NCI-H2171 (cell line): ENCODE measurements at places on chromosomes 16 and 17.

DNA sequence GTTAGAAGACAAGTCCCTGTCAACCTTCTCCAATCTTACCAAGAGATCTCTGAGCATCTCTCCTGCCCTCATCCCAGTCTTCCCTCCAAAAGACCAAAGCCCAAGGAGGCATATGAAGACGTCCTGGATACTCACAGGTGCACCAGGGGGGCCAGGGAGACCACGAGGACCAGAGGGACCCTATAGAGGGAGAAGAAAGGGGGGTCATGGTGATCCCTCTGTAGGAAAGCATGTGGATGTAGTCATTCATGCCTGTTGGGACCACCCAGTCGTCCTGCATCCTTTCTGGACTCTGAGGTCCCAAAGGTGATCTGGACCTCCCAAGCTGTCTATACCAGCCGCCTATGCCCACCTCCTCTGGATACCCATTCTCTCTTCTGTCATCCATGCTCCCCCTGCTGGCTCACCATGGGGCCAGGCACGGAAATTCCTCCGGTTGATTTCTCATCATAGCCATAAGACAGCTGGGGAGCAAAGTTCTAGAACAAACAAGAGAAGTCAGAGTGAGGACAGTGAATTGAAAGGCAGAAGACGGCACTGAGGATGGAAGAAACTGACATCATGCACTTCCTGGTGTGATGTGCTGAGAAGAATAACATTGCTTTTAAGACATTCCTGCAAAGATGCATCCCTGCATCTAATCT lies 3.3 kb downstream of the COL1A1 start:
- DNase-seq: no peak

- no peak for DNase-seq
Observed at GRCh38 chr17:66805567-66805966, 29.4 kb upstream of the CACNG5 start.

GRCh38 chr16:68839831-68840230 lies 3.5 kb upstream of the TANGO6 start:
- DNase-seq: no peak

- DNase-seq: no peak
Observed at GRCh38 chr17:9973669-9974447, 68.8 kb upstream of the RCVRN start.

DNA sequence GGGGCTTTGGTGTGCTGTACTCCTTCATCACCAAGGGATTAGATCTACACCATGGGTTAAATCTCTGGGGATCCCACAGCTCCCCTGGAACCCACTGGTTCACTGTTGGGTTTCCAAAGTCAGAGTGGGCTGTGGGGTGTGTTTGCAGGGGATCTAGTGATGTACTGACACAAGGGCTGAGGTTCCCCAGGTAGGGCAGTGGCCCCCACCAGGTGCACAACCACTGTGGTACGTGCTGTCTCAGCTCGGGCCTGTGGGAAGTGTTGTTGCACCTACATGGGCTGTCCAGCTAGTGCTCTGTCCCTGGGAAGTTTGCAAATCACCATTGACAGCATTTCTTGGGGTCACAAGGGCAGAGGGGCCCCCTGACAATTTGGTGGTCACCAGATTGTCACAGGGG lies 134.4 kb upstream of the CDH8 start:
- no peak for DNase-seq
